ENCODE measurements at places on chromosomes 7 and 10. TPM values are rescaled to one million over a fixed set of nuclear protein-coding genes. Genes with fewer than 3 reads are reported as not detected.

TAS2R41 gene
- not detected for total RNA-seq

GRCh38 chr10:111203615-111204014 lies 126.8 kb downstream of the ADRA2A start:
- no peak for DNase-seq

DNA sequence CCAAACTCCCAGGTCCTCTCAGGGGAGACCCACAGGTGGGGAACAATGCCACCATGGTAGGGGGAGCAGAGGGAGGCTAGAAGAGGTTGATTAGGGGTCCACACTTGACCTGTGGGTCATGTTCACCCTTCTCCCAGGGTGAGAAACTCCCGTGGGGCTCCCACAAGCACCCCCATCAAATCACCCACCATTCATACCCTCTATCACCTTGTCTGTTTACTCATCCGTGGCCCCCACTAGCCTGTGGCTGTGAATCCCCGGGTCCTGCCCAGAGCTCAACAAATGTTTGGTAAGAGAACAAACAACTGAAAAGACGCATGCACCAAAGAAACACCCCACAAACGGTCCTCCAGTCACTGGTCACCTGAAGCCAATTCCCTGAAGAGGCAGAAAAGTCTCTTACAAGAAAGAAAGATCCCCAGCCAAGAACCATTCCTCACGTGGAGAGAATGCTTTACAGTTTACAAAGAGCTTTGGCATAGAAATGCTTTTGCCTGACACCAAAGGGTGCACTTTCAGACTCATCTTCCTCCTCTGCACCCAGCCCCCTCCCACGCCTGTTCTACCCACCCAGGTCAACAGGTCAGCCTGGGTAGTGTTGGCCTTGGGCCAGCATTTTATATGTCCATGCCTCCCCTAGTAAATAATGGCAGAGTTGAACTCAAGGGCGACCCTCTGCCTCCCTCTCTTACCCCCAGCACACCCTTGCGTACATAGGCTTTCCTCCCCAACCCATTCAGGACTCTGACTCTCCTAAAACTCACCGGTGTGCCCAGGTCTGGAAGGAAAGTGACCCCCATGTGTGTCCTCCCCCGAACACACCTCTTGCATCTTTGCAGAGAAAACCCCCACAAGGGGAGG lies 1.9 kb downstream of the ZCCHC24 start:
- no peak for DNase-seq

DNA sequence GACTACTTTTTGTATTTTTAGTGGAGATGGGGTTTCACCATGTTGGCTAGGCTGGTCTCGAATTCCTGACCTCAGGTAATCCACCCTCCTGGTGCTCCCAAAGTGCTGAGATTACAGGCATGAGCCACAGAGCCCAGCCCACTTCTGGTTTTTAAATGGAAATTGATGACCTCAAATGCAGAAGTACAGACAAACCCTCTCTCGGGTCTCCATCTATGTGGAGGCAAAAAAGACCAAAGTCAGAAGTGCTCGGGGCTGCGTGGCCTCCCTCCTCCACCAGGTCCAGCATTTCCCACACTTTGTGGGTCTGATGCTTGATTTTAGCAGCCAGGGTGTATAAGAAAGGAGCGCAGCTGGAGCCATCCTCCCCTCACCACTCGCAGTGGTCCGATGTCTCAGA lies 187.3 kb upstream of the AUTS2 start:
- DNase-seq, result no peak

GRCh38 chr7:83547526-83547925 lies 101.4 kb downstream of the SEMA3E start:
- peak; percentile 94 for DNase-seq

Data from fibroblast of the aortic adventitia (primary cell).